Fibroblast of pulmonary artery (primary cell): ENCODE measurements at places on chromosomes 13 and 19.

DNA sequence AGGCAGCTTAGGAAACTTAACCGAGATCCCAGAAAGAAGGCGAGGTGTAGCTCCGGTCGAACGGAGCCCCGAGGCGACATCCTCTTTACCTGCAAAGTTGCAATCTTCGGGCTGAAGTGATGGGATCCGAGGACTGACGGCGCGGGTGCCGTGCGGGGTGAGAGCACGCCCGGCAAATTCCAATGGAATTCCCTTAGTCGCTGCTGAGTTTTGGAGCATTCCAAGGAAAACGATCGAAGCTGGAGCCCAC lies 141 bp downstream of the TRPC4 start:
- DNase-seq, result peak; percentile 49

DNA sequence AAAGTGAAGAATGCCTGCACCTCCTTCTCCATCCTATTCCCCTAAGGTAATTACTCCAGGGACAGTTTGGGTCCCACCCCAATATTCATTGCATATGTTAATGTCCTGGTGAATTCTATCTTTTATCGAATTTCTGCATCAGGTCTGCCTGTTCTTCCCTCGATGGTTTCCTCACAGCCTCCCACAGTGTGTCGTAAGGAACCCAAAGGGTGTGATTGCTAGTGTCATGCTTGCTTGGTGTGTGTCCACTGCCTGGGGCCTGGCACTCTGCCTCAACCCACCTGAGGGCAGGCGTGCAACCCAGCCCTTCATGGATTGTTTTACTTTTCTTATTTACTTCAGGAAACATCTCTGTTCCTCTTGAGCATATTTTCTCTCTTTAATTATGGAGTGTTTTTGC lies 60.2 kb upstream of the CYSLTR2 start:
- DNase-seq, result no peak

GRCh38 chr13:37473035-37473434 lies 125.5 kb downstream of the POSTN start:
- DNase-seq, result no peak

GRCh38 chr19:3370728-3371591 lies 4.6 kb downstream of the NFIC start:
- no peak for DNase-seq

DNA sequence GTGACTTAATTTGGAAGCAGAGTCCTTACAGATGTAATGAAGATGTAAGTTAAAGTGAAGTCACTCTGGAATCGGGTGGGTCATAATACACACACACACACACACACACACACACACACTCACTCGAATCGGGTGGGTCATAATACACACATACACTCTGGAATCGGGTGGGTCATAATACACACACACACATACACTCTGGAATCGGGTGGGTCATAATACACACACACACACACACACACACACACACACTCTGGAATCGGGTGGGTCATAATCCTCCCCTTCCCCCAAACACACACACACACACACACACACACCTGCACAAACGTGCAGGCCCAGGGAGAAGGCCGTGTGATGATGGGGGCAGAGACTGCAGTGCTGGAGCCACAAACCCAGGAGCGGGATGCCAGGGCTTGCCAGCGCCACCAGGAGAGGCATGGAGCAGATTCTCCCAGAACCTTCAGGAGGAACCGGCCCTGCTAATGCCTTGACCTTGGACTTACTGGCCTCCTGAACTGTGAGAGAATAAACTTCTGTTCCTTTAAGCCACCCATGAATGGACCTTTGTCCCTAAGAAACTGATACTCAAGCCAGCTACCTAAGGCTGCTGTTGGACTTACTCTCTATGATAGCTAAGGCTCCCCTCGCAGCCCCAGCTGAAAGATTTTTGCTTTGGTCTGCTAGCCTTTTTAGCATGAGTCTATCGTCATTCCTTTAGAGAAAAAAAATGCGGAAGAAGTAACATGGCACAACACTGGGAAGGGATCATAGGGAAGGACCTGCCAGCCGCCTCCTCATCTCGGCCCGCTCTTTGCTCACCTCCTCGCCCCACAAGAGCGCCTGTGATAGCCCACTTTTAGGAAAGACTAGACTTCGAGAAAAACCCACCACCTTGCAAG lies 136.2 kb upstream of the RNF113B start:
- DNase-seq, result no peak

DNA sequence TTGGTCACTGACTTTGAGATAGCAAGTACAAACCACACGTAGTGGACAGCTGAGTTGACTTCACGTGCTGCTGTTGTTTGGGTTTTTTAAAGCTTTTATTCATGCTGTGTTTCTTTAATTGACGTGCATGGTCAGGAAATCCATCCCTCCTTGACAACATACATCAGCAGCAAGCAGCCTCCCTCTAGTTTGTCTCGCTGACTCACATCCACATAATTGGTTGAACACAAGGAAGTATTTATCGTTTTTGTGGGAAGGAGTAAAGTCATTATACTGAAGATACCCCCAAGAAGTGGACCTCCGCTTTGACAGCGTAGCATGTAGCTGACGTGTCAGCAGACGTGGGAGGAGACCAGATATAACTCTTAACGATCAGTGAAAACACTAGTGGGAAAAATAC lies 355.8 kb downstream of the MYO16 start:
- peak; percentile 65 for DNase-seq

DNA sequence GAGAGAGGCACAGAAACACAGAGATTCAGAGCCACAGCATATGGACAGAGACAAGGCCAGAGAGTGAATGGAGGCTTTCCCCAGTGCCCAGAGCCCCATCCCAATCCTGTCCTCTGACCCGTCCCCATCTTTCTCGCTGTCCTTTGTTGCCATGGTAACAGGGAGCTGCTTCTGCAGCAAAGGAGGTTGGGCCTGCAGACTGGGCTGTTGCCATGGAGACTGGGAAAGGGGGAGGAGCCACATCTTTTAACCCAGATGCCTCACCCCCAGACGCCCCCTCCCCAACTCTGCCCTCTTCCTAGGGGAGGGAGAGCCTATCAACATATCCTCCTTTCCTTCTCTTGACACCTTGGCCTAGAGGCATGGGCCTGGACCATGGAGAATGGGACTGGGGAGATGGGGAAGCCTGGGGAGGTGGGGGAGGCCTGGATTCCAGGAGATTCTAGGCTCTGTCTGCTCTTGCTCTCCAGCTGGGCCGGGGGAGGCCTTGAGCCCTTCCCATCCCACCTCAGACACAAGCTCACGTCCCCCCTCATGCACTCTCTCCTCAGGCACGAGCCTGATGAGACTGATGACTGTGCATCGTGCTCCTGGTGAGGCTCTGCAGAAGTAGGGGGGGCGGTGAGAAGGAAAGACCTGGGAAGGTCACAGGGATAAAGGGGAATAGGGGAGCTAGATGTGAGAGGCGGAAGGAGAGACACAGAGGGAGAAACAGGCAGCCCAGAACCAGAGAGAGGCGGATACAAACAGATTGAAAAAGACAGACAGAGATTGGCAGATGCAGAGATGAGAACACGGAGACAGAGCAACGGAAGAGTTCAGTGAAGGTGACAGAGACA lies 2.1 kb upstream of the ATP1A3 start:
- no peak for DNase-seq

DNA sequence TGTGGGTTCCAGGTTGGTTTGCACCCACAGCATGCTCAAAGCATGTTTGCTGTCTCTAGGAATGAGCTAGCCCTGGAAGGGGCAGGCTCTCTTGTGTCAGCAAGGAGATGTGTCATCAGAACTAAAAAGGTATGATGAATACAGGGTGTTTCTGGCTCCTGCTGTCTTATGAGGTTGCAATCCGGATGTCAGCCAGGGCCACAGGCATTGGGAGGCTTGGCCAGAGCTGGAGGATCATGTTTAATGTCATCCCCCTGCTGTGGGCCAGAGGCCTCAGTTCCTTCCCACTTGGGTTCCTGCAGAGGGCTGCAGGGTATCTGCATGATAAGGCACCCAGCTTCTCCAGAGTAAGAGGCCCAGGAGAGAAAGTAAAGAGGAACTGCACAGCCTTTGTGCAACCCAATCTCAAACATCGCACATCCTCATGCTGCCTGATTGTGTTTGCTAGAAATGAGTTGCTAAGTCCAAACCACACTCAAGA lies 193.6 kb downstream of the COL4A1 start:
- peak; percentile 53 for DNase-seq

DNA sequence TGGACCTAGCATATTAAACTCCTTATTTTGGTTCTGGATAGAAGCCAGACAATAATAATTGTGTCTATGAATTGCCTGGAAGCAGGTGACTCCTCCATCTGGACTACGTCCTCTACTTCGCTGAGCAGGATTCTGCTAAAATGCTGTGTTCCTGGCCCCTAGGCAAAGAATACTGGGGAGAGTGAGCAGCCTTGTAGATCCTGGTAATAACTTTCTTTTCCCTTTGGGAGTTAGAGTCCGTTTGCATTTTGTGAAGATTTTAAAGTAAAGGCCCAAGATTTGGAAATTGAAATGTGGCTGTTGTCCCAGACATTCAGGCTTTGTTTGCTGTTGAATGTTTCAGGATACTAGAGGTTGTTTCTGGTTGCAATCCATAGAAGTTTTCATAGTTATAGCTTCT lies 511.9 kb upstream of the KLF12 start:
- DNase-seq, result no peak
